ENCODE measurements at places on chromosomes 16 and 17. TPM values are rescaled to one million over a fixed set of nuclear protein-coding genes. Genes with fewer than 3 reads are reported as not detected.

DNA sequence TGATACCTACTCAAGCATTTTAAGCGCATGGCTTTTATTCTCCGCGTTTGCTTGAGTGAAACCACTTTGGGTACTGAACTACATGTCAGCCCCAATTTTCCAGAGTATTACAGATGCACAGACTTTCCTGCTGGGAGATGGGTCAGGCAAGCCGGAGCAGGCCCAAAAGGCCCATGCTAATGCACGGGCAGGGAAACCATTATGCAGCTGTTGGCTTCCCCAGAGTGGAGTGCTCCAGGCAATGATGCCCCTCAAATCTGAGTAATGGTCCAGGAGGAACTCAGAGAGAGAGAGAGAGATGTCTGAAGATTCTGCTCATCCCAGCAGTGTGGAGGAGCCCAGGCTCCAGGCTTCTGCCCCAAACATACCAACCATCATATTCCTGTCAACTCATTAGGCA lies 80.2 kb downstream of the CDH11 start:
- ATAC-seq, result no peak

DNA sequence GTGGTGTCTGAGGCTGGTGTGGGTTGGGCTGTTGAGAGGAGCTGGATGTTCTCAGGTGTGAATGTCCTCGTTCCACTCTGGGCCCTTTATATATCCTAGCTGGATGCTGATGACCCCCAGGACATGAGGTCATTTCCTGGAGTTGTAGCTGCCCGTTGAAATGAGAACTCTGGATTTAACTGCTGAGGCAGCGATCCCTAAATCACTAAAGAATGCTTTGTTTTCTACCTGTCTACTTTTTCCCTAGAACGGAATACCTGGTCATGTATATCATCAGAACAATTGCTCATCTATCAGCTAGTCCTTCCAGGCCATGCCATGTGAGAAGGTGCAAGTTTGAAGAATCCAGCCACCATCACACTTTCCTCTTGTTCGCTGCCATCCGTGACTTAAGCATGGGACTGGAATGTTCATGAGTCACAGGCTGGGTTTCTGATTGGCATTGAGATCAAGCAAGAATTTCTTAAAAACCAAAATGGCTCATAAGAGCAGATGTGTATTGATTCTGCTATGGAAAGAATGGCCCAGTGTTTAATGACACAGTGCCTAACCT lies at the start of gene KRTAP2-3:
Gene KRTAP2-3 (minus strand): TSS at position 63 of the 553 bp plus-strand sequence. CDS start 64 bp downstream, outside the sequence.
- no peak for ATAC-seq

DNA sequence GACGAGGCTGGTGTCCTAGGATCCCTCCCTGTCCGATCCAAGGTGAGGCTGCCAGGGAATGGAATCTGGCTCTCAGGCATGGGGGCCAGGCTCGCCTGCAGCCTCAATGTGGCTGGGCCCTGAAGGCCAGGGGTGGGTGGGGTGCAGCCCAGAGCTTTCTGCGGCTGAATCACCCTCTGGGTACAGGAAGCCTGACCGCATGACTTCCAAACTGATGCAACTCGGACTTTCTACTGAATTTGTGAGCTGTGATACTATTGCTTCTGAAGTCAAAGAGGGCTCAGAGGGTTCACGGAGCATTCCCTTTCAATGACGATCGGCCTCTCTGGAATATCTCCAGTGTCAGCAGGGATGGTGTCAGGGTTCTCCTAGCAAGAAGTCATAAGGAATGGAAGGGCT lies 123.7 kb downstream of the METRNL start:
- ATAC-seq, result no peak

- no peak for ATAC-seq
These were observed 9.2 kb downstream of the DNAH17 start for GRCh38 chr17:78567991-78568390.

GRCh38 chr16:23642246-23642774 lies 1.0 kb downstream of the DCTN5 start:
- no peak for ATAC-seq

Gene TBC1D3H
- total RNA-seq, result 3.7 TPM
